ENCODE measurements at places on chromosomes 11 and 22.

GRCh38 chr11:115848611-115849010, 344.4 kb upstream of the CADM1 start:
- DNase-seq: no peak

DNA sequence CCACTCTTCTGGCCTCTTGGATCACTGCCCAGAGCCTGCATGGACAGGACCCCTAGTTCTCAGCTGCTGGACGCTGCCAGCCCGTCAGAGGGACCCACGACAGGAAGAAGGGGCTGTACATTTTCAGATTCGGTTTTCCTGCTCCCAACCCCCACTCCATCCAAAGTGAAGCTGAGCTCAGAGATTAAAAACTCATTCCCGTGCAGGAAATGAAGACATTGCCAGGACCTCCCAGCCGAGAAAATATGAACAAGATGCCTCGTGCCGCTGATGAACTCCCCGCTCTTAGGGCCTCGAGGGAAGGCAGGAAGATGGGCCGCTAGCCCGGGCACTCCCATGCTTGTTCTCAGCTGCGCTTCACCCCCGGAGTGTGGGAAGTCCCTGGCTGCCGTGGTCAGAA, 36.1 kb downstream of the RPUSD4 start:
- no peak for DNase-seq

- no peak for DNase-seq
Measured at GRCh38 chr11:103928040-103928801, 108.2 kb upstream of the DDI1 start.

DNA sequence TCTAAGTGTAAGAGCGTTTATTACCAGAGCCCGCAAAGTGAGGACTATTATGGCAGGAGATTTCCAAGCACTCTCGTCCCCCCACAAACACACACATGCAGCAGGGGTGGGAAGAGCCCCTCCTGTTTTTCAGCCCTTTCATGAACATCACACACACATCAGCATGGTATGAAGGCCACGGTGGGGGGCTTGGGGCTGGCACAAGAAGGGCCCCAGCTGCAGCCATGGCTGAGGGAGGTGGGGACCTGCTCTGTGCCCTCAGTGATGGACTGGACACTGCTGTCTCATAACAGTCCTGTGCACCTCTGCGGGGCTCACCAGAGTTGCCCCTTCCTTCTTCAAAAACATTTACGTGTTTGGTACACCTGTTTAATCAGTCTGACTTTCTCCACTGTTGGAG, 650.7 kb downstream of the BRD1 start:
- no peak for DNase-seq

Measured in suppressor macrophage (primary cell).